ENCODE measurements at places on chromosomes 1 and 21.

GRCh38 chr1:227320476-227320875 is 2.2 kb upstream of the CDC42BPA start:
- no peak for DNase-seq

- no peak for DNase-seq
Observed at GRCh38 chr1:189435398-189435797, 1042.3 kb downstream of the BRINP3 start.

DNA sequence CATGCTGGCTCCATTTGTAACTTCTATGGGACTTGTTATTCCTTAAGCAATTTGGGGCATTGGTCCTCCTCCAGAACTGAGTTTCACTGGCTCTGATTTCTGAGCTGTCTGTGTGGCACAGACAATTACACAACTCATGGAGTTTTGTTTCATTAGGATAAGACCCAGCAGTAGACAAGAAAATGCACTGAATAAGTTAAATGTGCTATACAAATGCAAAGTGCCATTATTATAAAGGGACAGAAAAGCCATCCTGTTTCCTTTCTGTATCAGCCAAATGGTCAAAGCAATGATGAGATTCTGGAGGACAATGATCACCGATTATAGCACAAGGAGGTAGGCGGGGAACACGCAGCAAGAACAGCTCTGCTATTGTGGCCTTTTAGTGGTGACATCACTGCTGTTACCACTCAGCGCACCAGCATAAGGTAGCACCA is 81.9 kb downstream of the CNIH3 start:
- no peak for DNase-seq

- DNase-seq: peak; percentile 23
Observed at GRCh38 chr1:67939186-67939743, 106.0 kb upstream of the GNG12 start.
